ENCODE measurements at places on chromosomes 1 and 21.
A peak's percentile ranks its signal among the peaks of the same experiment; 100 is the strongest.

DNA sequence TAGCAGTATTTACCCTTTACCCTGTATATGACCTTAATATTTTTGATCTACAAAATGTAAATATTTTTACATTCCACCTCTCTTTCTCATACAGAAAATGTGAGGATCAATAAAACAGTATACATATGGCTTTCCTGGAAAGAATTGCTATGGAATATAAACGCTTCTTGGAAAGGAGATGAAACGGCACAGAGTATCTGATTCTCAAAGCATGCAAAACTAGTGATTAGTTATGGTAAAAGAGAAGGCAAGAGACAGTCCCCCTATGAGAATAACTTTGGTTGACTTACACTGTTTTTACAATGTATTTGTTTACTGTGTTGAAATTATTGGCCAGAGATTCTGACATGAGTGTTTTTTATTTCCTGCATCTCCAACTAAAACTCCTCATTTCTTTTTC is 204.6 kb upstream of the C21orf91 start:
- DNase-seq = no peak

GRCh38 chr1:20702416-20702815 is 15.4 kb downstream of the KIF17 start:
- DNase-seq = peak; percentile 28

- no peak for DNase-seq
Measured at GRCh38 chr1:8473121-8473875, 155.4 kb downstream of the SLC45A1 start.

DNA sequence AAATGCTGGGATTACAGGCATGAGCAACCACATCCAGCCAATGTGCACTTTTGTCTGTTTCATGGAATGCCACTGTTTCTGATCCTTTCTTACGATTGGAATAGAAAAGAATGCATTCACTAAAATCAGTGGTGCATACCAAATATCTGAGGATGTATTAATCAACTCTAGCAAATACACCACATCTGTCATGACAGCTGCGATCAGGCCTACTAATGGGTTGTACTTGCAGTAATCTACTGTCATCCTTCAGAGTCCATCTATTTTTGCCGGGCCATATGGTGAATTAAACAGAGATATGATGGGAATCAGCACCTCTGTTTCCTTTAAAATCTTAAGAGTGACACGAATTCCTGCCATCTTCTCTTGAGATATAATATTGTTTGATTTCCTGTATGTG is 8.5 kb upstream of the USP1 start:
- no peak for DNase-seq

- no peak for DNase-seq
Measured at GRCh38 chr21:40671716-40672115, 175.2 kb downstream of the DSCAM start.

- DNase-seq = no peak
Measured at GRCh38 chr1:30196457-30196856, 526.9 kb downstream of the MATN1 start.

GRCh38 chr1:47608296-47608875 is 170.5 kb downstream of the FOXD2 start:
- DNase-seq = no peak

DNA sequence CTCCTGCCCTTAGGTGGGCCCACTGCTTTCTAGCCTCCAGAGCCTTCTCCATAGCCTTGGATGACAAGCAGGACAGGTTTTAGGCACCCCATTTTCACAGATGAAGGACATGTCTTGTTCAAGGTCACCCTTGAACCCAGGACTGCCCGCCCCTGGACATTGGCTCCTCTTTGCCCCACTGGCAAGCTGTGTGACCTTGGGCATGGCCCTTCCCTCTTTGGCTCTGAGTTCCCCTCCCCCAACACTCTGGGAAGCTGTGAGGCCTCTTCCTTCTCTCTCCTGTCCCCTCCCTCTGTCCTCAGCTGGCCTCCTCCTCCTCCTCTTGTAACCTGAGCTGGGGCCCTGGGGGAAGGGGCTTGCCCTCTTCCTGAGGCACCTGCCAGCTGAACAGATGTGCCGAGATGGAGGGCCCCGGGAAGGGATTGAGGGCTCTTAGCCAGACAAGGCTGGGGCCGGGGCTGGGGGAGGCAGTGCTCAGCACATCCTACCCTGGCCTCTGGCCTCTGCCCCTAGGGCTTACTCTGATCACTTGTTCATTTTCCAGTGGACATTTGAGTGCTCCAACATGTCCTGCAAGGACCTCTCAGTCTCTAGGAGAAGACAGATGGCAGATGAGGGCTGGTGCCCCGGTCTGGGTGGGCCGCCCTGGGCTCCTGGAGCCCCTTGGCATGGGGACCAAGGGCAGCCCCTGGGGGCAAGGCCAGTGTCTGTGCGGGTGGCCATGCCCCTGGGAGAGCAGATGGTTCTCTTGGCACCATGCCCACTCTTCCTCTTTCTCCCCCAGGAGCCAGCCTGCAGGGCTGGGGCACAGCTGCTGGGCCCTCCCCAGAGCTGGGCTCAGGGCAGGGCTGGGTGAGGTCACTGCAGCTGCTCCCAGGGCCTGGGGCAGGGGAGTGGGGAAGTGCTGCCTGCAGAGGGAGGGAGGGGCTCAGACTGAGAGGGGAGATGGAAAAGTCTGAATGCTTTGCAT is 10.7 kb downstream of the FOXO6 start:
- peak; percentile 54 for DNase-seq

All from Kasumi-1 (cell line).